Foreskin keratinocyte (primary cell): ENCODE measurements at places on chromosomes 7 and 10.

- DNase-seq: no peak
Observed at GRCh38 chr10:32232378-32232777, 114.6 kb downstream of the EPC1 start.

DNA sequence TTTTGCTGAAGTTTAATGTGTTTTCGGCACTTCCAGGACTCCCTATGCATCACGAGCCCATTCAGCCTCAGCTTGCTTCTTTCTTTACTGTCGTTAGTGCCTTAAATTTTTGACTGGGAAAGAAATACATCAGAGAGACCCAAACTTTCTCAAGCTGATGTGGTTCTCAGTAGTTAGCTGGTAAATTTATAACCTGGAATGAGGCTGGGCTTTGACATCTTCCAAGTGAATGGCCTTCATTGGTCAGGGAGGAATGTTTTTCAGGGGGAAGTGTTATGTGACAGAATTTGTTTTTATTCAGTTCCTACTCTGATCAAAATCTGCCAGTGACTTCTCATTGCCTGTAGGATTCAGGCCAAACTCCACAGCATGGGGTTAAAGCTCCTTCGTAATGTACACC lies 296.9 kb downstream of the SORCS3 start:
- no peak for DNase-seq

DNA sequence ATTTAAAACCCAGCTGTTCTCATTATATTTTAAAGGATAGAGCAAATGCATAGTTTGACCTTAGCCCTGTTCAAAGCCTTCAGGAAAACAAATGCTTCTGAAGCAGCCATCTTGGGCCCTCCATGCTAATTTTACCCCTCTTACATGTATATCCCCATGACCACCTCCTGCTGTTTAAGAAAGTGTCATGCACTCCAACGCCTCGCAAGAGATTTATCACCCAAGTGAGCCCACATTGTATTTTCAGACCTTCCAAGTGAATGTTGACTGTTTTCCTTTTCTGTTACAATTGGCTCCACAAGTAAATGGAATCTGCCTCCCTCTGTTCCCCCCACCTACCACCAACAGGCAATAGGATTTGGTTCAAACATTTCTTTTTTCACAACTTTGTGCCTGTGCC lies 5.3 kb downstream of the TMEM72 start:
- no peak for DNase-seq

DNA sequence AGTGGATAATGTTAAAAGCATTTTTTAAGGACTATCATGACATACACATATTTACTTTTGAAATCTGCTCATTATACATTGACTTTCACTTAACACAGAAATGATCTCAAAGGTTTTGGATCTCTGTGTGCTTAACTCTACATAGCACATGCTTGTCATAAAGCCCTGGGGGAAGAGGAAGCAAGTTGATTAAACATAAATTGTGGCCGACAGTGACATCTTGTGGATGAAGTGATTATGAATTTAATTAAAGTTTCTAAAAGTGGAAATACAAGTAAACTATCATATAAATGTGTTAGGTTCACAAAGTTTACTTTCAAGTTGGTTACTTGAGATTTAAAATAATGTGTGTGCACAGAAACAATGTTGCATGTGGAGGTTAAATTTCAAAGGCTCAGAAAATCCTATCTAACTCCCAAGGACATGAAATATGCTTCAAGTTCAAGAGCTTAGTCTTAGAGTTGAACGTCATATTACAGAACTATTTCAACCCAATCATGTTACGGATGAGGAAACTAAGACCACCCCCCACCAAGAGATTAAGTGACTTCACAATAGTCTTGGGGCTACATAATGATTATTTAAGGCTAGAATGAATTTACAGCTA lies 1247.8 kb downstream of the GATA3 start:
- peak; percentile 14 for DNase-seq

DNA sequence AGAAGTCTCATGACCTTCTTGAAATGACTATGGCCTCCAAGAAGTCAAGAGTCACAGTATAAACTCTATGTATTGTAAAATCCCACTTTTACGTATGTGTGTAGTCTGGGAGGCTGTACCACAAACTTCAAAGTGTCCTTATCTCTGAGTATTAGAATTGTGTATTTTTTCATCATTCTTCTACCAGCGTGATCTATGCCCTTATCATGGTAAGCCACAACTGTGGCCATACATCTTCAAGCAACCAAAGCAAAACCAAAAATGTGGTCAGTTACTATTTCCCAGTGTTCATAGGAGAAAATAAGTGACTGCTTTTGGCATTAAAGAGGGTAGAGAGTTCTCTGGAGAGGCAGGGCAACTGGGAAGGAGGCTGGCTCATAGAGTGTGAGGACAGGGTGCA lies 42.8 kb downstream of the SPOCK2 start:
- DNase-seq: no peak

DNA sequence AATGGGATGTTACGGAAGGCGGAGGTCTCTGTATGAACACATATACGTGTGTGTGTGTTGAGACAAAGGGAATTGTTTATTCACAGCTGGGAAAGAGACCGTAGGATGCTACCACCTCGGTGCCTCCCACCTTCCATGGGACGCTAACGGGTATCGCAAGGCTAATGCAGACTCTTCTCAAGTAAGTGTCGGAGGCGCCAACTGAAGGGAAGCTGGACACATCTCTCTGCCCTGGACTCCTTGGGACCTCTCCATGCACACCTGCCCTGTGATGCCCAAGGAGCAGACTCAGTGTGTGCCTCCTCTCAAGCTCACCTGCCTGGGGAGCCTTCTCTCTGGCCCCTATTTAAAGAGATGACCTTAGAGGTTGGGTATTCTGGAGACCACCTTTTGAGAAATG lies 230.9 kb downstream of the DNAJB6 start:
- DNase-seq: no peak
